Effector memory CD4-positive, alpha-beta T cell (primary cell): ENCODE measurements at places on chromosomes 3 and 15.

DNA sequence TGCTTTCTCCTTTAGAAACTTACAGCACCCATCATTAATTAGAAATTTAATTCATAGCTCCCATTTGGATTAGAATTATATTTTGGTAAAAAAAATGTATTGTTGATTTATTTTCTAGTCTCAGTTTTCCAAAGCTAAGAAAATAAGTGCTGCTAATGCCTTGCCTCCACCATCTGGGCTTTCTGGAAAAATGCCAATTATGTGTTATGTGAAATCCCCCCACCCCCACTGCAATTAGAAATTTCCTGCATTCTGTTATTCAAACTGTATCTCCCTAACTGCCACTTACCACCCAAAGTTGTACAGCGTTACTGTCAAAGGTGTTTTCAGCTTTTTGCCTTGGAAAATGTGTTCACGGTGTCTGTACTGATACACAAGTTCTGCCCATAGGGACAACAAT lies 617.2 kb upstream of the UBE2E2 start:
- no peak for DNase-seq

- no peak for DNase-seq
These were observed 295.9 kb downstream of the CADM2 start for GRCh38 chr3:85254738-85255137.

DNA sequence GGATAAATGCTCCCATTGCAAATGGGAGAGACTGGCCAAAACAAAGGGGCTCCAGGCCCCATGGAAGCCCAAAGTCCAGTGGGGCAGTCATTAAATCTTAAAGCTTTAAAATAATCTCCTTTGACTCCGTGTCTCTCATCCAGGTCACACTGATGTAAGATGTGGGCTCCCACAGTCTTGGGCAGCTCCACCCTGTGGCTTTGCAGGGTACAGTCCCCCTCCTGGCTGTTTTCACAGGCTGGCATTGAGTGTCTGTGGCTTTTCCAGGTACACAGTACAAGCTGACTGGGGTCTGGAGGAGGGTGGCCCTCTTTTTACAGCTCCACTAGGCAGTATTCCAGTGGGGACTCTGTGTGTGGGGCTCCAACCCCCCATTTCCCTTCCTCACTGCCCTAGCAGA lies 45.9 kb downstream of the NIPA2 start:
- no peak for DNase-seq

GRCh38 chr3:88773766-88774165 lies 333.7 kb upstream of the EPHA3 start:
- DNase-seq = no peak

DNA sequence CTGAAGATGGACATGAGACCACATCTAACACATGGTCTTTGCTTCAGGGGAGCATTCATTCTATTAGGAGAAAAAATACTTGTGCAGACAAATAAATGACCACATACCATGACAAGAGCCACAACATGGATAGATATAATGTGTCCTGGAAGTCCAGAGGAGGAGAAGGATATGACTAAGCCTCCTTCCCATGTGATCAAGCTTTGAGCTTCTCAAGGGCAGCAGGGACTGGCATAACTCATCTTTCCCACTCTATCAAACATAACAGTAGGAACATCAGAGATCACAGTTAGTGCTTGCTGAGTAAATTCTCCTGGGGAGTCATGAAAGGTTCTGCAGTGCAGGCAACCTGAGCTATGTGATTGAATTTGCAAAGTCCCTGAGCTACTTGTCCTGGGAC lies 86.0 kb upstream of the LPP start:
- DNase-seq = no peak

DNA sequence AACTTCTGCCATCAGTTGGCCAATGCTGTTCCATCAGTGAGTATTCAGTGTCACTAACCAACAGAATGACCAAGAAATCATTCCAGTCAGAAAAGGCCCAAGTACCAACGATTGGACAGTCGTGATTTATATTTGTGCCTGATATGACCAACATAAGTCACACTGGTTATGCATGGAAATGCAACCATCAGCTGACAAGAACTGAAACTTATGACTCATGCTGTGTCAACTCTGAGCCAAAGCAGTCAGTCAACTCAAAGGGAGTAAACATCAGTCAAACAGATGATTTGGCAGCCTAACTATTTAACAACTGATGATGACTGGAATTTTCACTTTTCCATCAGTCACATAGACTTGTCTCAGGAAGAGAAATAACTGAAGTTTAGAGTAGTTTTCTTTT lies 142.4 kb downstream of the ANXA2 start:
- no peak for DNase-seq

- DNase-seq = no peak
These were observed 16.0 kb upstream of the RNF7 start for GRCh38 chr3:141722081-141722480.

GRCh38 chr15:101210466-101210865 lies 41.4 kb downstream of the CHSY1 start:
- DNase-seq = no peak

GRCh38 chr3:108079877-108080276 lies 11.0 kb downstream of the CD47 start:
- no peak for DNase-seq

- DNase-seq = no peak
These were observed 294.0 kb upstream of the ATP10A start for GRCh38 chr15:26157081-26157480.

GRCh38 chr15:31262901-31263671 lies 63.5 kb upstream of the KLF13 start:
- no peak for DNase-seq

GRCh38 chr3:64890006-64890405 lies 202.2 kb upstream of the ADAMTS9 start:
- no peak for DNase-seq

- no peak for DNase-seq
These were observed 5.0 kb downstream of the ZNF385D start for GRCh38 chr3:21745966-21746365.

DNA sequence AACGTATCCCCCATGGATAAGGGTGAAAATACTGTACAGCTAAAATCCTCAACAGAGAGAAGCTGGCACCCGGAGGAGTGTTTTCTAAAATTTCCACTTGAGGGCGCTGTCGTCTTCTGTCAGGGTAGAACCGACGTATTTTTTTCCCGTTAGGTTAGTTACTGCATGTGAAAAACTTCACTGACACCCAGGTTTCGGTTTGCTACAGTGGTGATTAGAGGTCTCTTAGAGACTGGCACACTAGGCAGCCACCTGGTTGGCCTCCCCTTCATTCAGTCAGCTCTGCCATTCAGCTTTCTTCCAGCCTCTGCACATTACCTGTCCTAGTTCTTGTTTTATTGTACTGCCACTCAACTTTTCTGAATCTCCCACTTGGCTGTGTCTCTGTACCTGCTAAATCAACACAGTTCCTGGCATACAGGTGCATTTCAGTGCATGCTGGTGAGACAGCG lies 18.4 kb downstream of the CCK start:
- DNase-seq = peak; percentile 18

- no peak for DNase-seq
These were observed 785.9 kb downstream of the GRM7 start for GRCh38 chr3:7646851-7647250.

- DNase-seq = no peak
These were observed 123.9 kb upstream of the GRM7 start for GRCh38 chr3:6736836-6737629.

DNA sequence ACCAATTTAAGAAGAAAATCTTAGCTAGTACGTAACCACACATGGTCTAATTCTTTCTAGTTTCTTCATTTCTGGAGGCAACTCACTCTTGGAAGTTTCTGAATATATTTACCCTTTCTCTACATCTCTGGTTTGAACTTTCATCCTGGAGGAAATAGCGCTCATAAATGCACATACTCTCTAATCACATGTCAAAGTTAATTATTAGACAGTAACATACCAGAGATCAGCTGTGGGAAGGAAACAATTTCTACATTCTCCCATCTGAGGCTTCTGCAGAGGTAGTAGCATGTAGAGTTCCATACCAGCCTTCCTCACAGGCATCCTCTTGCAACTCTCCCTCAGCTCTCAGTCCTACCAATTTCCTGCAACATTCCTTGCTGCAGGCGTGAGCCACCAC lies 132.5 kb downstream of the RBPMS2 start:
- DNase-seq = no peak

DNA sequence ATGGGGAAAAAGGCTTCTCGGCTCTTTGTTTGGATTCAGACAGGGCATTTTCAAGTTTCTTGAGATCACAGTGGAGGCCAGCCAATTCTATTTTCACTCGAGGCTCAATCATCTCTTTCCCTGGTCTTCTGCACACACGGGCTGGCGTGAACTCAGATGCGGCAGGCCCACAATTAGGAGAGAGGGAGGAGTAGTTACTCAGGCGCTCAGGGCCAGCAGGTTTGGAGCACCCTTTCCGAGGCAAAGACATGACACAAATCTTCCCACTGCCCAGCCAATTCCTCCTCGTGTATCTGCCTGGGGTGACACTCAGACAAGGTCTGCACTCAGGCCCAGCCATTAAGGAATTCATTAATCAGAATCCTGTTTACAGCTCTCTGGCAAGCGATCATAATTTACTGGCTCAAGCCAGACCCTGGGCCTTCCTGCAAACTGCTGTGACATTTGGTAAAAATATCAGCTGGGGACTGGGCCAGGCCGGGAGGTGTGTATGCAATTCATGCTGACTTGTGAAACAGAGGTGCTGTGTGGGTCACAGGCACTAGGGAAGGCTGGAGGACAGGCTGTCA lies 68.1 kb upstream of the TLE3 start:
- no peak for DNase-seq

DNA sequence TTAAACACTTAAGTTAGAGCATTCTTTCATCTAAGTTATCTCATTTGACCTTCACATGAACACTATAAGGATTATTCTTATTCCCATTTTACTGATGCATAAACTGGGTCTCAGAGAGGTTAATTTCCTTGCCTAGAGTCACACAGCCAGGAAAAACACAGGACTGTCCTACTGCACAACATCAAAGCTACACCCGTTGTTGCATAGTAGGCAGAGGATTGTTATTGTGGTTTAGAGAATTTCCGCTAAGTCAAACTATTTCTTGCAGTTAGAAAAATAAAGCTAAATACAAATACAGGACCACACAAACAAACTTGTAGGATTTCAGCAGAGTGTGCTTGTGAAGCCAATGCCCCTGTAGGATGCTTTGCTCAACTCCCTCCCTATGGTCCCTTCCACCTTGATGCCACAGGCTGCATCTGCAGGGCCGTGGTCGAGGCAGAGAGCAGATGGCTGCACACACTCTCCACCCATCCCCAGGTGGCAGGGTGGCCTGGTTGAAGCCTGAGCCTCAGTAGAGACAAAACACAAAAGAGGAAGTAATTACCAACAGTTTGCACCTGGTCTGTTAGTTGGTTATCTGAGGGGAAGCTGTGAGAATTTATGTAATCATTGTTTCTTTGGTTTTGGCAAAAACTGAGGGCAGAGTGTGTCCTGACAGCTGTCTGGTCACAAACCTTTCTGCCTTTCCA lies 41.1 kb upstream of the SKOR1 start:
- DNase-seq = no peak

- no peak for DNase-seq
These were observed 286.4 kb downstream of the TBC1D5 start for GRCh38 chr3:17456046-17456445.

- no peak for DNase-seq
These were observed 63.5 kb upstream of the ETV5 start for GRCh38 chr3:186172353-186172752.

GRCh38 chr3:195221876-195222617 lies 48.9 kb downstream of the XXYLT1 start:
- no peak for DNase-seq

DNA sequence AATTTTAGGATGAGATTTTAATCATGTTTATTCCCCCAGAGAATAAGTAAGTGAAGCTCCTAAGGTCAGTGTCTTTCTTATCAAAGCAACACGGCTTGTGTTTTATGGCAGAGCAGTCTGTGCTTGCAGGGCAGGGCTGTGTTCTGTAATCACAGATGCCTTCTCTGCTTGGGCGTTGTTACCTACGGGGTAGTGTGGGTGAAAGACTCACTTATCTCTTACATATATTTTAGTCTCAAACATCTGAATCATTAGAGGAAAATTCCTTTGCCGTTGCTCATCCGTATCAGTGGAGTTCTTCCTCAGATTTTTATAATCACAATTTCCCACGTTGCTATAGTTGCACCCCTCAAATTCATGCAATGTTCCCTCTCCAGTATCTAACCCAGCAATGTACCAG lies 271.7 kb upstream of the MEIS2 start:
- no peak for DNase-seq

DNA sequence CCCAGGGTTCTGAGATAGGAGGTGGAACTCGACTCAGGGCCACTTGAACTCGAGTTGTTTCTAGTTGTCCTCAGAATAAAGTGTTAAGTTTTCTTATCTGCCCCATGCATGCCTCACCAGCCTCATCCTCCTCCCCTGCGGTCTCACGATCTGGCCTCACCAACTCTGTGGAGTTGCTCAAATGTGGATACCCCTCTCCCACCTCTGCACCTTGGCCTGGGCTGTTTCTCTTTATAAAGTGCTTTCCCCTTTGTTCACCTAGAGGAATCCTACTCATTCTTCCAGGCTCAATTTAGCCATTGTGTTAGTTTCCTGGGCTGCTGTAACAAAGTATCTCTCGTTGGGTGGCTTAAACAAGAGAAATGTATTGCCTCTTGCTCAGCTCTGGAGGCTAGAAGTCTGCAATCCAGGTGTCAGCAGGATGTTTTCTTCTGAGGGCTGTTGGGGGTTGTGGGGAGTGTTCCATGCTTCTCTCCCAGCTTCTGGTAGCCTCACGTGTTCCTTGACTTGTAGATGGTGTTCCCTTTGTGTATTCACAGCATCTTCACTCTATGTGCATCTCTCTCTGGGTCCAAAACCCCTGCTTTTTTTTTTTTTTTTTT lies 100.7 kb downstream of the MEX3B start:
- no peak for DNase-seq

- no peak for DNase-seq
These were observed 4.5 kb upstream of the USP19 start for GRCh38 chr3:49124991-49125670.

DNA sequence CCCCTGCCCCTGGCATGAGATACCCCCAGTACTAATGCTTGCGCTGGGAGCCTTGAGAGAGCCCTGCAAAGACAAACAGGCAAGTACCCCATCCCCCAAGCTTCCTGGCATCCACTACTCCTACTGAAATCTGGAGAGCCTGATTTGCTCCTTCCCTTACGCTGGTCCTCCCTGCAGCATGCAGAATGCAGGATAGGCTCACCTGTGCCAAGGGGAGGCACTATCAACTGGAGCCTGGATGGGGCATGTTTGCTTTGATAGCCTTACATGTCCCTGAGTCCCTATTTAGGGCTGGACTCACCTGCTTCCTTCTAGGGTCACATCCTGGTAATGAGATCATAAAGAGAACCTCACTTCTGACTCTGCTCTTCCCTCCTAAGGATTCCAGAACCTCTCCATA lies 42.9 kb downstream of the RAB11A start:
- no peak for DNase-seq

DNA sequence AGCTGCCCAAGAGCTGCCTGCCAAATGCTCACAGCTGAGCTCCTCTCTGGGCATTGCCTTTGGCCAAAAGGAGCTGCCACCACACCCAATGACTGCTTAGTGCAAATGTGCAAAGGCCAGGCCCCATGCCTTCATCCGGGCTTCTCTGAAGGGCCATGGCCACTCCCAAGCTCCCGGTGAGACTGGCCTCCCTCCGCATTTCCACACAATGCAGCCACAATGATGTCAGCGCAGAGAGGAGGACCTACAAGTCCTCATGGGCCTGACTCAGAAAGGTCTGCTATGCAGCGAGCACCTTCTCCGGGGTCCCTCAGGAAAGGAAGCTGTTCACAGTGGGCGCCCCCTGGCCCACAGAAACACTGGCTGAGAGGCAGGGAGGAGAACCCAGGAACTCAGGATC lies 12.7 kb downstream of the OXTR start:
- DNase-seq = no peak
